ENCODE measurements at places on chromosomes 16 and 17.
A peak's percentile ranks its signal among the peaks of the same experiment; 100 is the strongest.

GRCh38 chr17:28725660-28726225, 290 bp downstream of the TLCD1 start:
- DNase-seq, result peak; percentile 73

DNA sequence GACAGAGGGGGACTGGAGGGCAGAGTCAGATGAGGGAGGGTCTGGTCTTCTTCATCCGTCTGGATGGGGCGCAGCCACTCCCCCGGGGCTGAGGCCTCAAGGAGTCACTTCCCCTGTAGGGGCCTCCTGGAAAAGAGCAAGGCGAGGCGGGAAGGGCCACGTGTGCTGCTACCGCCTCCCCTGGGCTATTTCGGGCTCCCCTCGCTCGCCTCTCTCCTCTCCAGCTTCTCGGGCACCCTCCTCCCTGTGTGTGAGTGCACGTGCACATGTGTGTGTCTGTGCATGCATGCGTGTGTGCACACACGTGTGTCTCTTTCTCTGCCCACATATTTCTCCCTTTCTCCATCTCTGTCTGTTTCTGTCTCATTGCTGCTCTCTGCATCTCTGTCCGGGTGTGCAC, 10.1 kb downstream of the GSG1L start:
- no peak for DNase-seq

DNA sequence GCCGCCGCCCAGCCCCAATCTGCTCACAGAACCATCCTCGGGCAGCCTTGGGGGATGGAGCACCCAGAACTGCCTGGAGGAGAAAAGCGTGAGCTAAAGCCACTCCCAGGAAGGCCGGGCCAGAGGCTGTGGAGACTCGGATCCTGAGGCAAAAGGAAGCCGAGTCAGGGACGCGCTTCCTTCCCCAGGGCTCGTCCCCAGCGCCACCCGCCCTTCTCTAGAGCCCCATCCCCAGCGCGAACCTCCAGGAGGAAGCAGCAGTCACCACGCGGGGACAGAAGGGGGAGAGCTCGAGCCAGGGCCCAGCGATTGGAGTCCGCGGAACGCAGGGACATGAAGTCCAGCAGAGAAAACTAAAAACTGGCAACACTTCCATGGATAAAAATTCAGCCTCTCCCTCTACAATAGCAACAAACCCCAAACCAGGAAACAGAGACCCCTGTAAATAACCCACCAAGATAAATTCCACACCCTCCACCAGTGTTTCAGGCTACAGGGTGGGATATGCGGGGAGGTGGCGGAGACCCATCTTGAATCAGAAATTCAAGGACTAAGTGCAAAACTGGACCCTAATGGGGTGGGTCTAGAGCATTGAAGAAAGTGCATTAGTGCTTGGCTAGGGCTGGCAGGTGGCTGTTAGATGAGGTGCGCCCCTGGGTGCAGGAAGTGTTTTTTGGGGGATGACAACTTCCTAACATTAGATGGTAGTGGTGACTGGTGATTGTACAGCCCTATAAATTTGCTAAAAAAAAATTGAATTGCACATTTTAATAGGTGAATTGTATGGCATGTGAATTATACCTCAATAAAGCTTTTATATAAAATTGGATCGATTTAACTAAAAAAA, 116.1 kb upstream of the METRNL start:
- DNase-seq, result peak; percentile 56

DNA sequence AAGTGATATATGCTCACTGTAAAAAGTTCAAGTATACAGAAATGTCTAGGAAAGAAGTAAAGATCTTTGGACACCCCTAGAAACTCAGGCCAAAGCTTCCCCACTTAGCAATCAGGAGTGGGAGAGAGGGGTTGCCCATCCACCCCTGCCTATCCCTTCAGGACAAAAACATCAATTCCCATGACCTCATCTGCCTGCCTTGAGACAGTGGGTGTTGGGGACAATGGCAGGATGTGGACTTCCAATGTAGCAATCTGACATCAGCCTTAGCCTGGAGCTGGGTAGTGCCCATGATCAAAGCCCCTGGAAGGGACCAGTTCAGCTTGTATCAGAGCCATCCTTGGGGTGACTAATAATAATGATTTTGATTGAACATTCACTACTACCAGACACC, 18.1 kb downstream of the ITPRIPL2 start:
- DNase-seq, result no peak

- no peak for DNase-seq
Observed at GRCh38 chr17:6027342-6028024, 42.7 kb upstream of the WSCD1 start.

DNA sequence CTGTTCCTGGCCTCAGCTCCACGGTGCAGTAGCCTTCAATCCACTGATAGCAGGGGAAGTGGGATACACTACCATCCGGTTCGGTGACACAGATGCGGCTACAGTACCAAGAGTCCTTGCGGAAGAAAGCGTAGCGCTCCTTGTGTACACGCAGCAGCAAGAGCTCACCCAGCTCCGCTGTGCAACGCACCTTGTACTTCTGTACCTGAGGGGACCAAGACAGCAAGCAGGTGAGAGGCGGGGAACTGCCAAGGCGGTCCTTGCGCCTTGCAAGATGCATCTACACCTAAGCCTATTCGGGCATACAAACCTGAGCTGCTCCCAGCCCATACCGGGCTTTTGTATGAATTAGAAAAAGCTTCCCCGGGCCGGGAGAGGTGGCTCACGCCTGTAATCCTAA, 1.5 kb downstream of the ALOXE3 start:
- no peak for DNase-seq

DNA sequence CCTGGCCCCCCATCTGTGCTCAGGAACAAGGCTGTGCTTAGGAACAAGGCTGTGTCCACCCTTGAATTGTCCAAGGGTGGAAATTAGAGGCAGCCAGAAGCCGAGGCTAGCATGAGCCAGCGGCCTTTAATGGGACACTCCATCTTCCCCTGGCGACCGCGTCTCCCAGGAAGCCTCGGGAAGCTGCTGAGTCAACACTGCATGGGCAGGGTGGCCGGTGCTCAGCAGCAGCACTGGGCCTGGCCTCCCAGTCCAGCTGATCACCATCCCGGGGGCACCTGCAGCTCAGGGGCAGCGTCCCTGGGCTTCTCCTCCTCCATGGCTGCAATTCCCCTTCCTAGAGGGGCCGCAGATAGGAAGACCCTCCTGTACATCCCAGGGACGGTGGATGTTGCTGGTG, 180.8 kb downstream of the ENGASE start:
- no peak for DNase-seq

DNA sequence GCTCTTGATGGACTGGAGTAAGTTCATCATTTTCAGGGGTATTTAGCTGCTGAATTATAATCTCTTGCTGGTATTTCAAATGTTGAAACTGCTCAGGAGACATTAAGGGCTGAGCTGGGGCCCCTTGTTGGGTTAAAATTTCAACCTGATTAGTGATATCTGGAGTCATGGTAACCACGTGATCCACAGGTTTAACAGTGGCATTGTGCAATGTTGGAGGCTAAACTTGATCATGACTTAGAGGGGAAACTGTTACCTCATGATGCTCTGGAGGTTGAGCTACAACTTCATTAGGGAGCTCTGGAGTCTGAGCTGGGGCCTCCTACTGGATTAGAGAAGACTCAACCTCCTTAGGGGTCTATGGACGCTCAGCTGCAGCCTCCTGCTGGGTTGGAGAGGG, 17.2 kb upstream of the MPP2 start:
- no peak for DNase-seq

- DNase-seq, result no peak
Observed at GRCh38 chr17:72614871-72615626, 477.4 kb downstream of the SLC39A11 start.

- DNase-seq, result peak; percentile 77
Observed at GRCh38 chr17:63911657-63912100, 621 bp upstream of the CSHL1 start.

DNA sequence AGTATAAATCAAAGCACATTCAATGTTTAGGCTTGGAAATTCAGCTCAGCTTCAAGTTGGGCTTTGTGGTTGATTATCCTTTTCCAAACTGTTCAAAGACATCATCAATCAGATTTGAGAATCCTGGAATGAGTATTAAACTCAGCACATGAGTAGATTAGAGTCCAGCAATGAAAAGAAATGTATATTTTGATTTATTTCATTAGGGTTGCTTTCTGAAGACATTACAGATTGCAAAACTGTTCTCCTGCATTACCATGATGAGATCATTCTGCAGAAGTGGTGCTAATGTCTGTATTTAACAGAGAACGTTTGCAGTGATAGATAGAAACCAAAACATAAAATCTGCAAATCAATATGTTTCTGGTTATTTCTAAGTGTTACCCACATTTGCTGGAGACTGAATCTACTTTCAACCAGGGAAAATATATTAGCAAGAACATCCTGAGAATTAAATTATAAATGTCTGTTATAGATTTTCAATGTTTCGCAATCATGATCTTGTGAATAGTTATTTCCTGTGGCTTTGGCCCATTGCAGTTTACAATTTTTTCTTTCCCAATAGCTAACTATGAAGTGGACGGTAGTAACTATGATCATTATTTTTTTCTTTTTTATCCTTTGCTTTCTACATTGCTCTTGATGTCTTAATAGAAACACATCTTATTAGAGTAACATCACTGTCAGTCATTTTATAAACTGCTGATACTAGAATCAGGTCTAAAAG, 1125.7 kb upstream of the GOT2 start:
- no peak for DNase-seq

GRCh38 chr17:5439446-5439764, 450 bp upstream of the C1QBP start:
- no peak for DNase-seq
